ENCODE measurements at places on chromosomes 5 and 9. TPM values are rescaled to one million over a fixed set of nuclear protein-coding genes. Genes with fewer than 3 reads are reported as not detected.

- DNase-seq = no peak
These were observed 9.4 kb downstream of the SCGB3A2 start for GRCh38 chr5:147887930-147888329.

DNA sequence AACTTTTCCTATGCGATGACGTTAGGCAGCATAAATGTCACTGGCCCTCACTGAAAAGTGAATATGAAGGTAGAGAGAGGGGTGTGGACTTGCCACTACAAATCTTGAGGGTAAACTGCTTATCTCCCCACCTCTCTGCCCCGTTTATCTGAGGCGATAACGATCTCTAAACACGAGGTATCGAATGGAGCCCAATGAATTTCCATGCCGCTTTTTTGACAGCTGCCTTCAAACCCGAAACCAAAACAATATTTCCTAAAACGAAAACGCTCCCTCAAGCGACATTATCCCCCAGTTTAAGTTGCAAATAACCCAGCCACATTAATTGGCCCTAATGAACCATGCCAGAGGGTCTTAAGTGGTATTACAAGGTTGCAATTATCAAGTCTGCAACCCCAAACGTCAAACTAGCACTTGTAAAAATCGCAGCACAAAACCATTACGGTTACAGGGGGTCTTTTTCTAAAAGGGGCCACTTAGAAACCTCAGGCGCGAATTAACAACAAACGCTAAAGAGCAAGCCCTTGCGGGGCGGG, 1.4 kb downstream of the NR3C1 start:
- no peak for DNase-seq

DNA sequence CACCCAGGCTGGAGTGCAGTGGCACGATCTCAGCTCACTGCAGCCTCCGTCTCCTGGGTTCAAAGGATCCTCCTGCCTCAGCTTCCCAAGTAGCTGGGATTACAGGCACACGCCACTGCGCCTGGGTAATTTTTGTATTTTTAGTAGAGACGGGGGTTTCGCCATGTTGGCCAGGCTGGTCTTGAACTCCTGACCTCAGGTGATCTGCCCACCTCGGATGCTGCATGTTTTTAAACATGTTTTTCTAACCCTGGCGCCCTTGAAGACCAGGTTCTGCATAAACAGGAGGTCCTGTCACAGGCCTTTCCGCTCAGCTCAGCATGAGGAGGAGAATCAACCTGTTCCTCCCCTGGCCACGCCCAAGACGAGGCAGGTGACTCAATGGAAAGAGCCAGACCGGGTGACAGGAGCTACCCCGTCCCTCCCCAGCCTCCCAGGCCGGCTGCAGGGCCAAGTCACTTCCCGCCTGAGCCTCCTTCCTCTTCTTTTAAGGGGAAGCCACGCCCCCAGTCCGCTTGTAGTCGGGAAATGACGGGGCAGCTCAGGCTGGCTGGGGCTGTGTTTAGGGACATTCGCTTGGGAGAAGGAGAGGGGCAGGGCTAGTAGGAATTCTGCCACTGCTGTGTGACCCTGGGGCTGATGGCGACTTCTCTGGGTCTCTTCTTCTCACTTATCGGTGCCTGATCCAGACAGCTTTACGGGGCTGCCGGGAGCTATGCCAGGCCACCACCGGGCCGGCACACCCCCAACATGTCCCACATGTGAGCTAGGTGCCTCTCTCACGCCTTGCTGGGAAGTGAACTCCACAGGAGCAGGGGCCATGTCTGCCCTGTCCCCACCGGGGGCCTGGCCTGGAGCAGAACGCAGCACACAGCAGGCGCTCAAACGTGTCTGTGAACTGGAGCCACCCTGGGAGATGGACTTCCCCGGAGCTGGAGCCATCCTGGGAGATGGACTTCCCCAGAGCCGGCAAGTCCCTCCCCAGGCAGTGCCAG, 6.1 kb downstream of the NOTCH1 start:
- peak; percentile 64 for DNase-seq

DNA sequence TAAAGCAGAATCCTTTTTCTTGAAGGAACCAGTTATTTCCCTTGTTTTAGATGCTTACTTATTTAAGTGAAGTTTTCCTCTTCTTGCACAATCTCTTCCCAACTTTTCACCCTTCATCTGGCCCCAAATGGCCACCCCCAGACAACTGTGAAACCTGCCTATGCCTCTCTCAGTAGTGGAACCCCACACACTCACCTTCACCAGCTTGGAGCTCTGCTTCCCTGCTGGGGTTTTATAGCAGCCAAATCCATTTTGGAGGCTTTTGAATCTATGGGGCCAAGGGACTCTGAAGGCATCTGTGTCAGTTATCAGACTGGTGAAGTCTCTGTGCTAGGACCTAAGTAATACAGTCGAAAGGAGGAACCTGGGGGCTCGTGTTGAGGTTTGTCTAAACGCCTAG, 22.9 kb upstream of the SPINK1 start:
- no peak for DNase-seq

The IL5 gene
- not detected for polyA plus RNA-seq
